ENCODE measurements at places on chromosomes 6 and 20. TPM values are rescaled to one million over a fixed set of nuclear protein-coding genes. Genes with fewer than 3 reads are reported as not detected.

The CTAGE9 gene
- not detected for total RNA-seq

DNA sequence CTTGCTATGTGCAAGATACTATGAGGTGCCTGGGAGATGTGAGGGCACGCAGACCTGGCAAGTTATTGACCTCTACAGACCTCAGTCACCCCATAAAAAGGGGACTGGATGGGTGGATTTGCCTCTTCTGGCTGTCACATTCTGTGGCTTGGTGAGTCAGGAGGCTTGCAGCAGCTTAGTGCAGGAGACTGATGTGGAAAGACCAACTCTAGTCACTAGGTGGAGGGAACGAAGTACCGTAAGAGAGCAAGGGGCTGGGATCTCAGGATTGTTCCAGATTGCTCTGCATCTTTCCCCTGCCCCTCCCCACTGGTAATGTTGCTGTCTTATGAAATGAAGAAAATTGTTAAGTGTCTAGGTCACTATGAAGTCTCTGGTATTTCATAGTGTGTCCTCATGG, 3.3 kb downstream of the MAPRE1 start:
- ATAC-seq, result no peak

- no peak for ATAC-seq
Observed at GRCh38 chr6:126743076-126743475, 375.4 kb upstream of the RSPO3 start.

DNA sequence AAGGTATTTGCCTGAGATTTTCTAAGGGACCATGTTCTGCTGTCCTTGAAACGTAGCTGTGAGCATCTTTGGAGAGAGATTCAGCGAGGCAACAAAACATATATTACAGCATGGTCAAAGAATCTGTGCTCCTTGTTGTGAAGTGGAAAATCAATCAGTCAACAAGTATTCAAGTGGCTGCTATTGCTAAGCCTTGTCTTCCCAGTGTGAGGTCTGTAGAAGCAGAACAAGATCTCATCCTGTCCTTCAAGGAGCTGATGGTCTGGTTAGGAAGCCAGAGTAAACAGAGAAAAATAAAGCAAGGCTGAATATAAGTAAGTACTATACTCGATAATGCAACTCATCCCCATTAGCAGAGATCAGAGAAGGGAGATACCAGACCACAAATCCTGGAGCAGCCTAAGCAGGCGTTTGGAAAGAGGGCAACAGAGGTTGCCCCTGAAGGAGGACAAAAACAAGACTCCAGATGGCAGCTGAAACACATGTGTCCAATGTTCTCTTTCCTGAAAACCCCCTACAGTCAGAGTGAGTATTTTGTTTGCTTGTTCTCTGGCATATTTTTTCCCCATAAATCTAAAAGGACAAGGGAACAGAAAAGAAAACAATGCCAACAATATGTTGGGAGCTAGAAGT, 392.0 kb downstream of the SYNE1 start:
- ATAC-seq, result no peak

- ATAC-seq, result no peak
Observed at GRCh38 chr6:88276331-88276730, 110.2 kb upstream of the CNR1 start.

DNA sequence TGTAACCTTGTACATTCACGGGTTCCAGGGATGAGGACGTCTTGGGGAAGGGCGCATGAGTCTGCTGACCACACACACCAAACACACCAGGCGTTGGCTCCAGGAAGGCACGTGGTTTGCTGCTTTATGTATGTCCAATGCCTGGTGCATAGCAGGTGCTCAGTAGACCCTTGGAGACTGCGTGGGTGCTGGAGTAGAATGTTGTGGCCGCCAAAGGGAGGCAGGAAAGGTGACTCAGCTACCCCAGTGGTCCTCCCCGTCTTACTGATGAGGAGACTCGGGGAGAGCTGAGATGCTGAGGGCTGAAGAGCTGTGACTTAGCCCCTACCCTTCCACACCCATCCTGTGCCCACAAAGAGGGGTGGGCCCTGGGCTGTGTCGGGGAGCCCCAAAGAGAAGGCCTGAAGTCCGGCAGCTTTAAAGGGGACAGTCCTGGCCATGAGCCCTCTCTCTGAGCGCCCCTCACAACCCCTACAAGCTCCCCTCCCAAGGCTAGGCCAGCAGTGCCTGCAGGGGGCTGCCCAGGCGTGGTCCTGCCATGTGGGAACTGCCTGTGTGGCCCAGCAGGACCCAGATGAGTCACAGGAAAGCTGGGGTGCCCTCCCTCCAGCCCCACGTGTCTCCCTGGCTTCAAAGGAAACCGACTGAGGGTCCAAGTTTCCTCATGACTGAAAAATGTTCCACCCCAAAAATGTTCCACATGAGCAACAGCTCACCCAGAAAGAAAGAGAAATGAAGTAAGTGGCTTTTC, 28.0 kb upstream of the PTGIS start:
- no peak for ATAC-seq
